ENCODE measurements at places on chromosomes 2 and 18.

DNA sequence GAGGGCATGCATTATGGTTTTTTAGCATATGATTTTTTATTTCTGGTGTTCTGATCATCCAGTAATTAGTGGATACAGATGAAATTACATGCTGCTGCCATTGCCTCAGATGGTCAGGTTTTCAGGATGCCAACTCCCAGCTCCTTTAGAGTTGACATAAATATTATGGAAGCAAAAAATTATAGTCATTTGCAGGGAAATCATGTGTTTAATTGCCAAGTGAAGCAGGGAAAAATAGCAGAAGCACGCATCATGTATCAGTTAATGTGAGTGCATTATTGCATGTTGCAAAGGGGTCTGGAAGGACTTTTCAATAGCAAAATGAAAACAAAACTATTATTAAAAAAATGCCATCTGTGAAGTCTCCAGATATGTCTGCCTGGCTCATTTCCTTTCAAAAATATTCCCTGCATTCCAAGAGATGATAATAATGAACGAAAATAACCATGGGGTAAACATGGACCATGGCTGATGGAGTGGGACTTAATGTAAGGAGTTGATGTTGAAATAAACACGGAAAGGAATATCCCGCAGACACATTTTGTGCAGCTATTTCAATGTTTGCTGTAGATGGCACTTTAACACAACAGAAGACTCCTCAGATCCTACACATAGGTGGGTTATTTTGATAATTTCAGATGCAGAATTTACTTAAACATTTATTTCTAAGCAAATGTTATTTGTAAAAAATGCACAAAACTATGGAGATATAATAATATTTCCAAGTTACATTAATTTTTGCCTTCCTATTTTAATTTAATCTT lies 87.7 kb upstream of the DYNAP start:
- no peak for DNase-seq

GRCh38 chr18:64017870-64018269 lies 48.0 kb downstream of the SERPINB8 start:
- DNase-seq: no peak

GRCh38 chr2:74261204-74261864 lies 62.9 kb downstream of the MTHFD2 start:
- DNase-seq: no peak

DNA sequence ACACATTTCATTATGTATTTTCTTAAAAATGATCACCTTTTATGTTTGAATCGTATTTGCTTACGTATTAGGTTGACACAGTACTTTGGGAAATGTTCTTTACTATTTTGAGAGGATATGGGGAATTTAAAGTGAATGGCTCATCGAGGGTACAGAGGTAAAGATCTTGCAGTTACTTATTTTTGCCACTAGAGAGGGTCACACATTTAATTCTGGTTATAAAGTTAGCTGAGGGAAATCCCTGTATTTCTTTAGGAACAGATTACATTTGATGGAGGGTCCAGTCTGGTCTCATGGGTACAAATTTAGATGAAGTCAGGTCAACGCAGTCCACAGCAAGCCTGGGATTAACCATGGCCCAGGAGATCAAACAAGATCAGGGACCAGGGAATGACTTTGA lies 24.5 kb downstream of the DYNC2LI1 start:
- DNase-seq: no peak

DNA sequence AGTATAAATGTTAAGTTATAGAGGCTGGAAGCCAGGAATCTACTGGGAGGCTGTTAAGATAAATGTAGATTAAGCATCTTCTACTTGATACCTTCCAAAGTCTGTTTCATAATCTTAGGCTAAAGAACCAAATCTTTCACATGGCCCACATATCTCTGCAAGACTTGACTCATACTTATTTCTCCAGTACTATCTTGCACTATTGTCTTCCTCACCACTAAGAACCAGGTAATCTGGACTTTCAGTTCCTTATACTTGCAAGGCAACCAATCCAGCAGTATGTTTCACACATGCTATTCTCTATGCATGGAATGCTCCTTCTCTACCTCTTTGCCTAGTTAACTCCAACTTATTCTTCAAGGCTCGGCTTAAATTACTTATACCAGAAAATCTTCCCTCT lies 62.2 kb downstream of the RBMS1 start:
- DNase-seq: no peak

DNA sequence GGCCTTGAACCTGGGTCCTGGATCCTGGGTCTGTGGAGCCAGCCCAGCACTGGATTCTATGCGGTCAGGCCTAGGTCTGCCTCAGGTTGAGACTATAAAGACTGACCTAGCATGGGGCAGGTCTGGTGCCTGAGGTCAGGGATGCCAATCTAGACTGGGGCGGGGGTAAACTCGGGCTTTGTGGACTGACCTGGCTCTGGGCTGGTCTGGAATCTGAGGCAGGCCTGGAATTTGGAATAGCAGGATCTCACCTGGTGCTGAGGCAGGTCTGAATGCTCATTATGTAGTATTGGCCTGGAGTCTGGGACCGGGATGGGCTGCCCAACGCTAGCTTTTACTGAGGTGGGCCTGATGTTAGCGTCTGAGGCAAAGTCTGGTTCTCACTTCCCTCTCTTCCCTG lies 256.0 kb downstream of the KIAA1328 start:
- DNase-seq: no peak

GRCh38 chr18:48719974-48720654 lies 181.3 kb downstream of the CTIF start:
- no peak for DNase-seq

- DNase-seq: no peak
Measured at GRCh38 chr2:60159519-60159918, 393.9 kb downstream of the BCL11A start.

- no peak for DNase-seq
Measured at GRCh38 chr2:176171351-176172006, 14.4 kb downstream of the HOXD3 start.

- no peak for DNase-seq
Measured at GRCh38 chr18:26386441-26386840, 160.2 kb downstream of the TAF4B start.

- DNase-seq: no peak
Measured at GRCh38 chr2:227819398-227819697, 5.7 kb downstream of the CCL20 start.

DNA sequence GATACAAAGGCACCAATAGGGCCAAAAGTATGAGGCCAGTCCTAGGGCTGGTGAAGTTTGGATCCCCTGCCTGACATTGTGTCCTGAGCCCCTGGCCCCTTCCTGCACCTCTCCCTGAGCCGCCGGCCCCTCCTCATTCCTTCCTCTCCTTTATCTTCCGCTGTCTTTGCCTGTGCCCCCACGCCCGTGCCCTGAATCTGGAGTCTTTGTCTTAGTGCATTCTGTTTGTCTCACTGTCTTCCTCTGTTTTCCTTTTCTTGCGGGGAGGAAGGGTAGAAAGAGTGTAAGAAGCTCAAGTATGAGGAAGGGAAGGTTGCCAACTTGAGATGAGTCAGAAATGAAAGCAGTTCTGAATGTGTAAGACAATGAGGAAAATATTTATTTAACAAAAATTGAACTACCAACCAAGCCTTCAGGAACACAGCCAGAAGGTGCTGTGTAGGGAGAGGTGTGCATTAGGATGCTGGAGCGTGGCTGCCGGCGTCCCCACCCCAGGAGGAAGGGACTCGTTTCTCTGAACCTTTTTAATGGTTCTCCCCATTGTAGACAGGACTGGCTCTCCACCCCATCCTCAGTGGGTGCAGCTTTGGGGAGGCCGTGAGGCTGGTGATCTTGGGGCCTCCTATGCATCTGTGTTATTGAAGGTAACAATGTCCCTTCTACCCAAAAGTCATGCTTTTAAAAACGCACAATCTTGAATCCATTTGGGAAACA lies 133.1 kb downstream of the NEDD4L start:
- no peak for DNase-seq

- DNase-seq: no peak
Measured at GRCh38 chr2:182066400-182067087, 80.9 kb downstream of the PPP1R1C start.

GRCh38 chr2:187642498-187642897 lies 88.3 kb upstream of the TFPI start:
- no peak for DNase-seq

DNA sequence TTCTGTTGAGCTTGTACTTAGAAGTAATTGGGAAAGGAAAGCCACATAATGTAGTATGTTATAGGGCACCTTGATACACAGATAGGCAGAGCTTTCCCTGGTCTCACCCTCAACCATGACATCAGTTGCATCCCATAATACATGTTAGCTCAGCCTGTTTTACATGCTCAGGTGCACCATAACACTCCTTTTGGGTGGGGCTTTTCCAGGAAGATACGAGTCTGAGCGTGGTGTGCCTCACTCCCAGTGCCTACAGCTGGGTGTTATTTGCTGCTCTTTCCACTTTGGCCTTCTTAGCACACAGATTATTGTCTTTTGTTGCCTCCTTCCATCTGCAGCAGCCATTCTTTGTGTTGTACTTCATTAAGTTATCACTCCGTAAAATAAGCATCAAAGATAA lies 11.9 kb downstream of the TTC39C start:
- DNase-seq: no peak

DNA sequence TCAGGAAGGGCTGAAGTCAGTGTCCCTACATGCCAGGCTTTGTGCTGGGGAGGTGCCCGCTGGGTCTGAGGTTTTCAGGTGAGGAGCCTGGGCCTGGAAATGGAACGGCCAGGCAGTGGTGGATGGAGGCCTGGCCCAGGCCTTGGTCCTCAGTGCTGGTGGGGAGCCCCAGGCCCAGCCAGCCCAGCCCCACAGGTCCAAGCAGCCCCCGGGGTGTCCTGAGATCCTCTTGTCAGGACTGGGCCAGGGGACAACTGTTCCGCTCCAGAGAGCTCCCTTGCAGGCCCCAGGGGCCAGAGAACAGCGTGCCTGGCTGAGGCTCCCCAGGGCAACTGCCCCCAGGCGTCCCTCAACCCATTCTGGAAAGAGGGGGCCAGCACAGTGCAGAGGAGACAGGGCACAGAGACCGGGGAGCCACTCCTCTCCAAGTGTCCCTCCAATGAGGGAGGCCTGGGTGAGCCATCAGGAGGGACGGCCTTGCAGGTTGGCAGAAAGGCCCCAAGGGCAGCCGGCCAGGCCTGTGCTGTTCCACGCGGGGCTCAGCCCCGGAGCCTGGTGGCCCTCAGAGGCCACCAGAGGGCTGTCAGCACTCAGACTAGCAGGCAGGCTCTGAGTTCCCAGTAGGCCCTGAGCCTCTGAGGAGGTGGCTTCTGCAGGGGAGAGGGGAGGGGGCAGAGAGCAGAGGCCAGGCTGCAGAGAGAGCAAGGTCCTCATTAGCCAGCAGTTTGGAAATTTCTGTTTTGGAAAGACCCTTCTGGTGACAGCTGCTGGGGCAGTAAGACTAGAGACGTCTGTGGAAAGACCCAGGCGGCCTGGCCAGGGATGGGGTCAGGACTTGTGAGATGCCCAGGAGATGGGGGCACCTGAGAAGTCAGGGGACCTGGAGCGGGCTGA lies 29.4 kb upstream of the SNED1 start:
- DNase-seq: no peak

GRCh38 chr2:17813010-17813741 lies 3.1 kb upstream of the MSGN1 start:
- DNase-seq: no peak
